DMS79 treated with DMSO at 0.1 percent for 48 hours (cell line): ENCODE measurements at places on chromosomes 5 and 9.

DNA sequence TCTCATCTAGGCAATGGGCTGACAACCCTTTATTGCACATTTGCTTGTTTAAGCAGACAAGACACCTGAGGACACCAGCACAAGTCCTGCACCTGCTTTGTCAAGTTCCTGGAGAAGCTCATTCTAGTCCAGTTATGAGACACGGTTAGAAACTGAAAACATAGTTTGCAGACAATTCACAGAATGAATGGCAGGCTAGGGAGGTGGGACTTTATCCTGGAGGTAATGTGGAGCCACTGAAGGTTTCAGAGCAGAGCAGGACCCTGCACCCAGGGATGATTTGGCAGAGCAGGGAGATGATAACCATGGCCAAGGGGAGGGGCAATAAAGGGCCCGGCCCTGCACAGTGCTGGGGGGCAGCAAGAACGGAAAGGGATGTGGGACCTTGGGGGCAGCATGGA is 50.7 kb upstream of the SLC25A51 start:
- no peak for DNase-seq

GRCh38 chr5:179257176-179257682 is 88.0 kb downstream of the ADAMTS2 start:
- no peak for DNase-seq

GRCh38 chr5:167012123-167013034 is 1279.1 kb upstream of the WWC1 start:
- DNase-seq, result no peak

- DNase-seq, result no peak
Observed at GRCh38 chr9:87445646-87446045, 52.0 kb upstream of the DAPK1 start.
